Upper lobe of right lung (tissue), 1 donor: ENCODE measurements at places on chromosomes 3 and 15. TPM values are rescaled to one million over a fixed set of nuclear protein-coding genes. Genes with fewer than 3 reads are reported as not detected.

GRCh38 chr3:171700157-171700556 is 110.1 kb downstream of the PLD1 start:
- H3K27me3 ChIP-seq, result no peaks in the 10 kb centered on the region
- no peak for DNase-seq
- H3K36me3 ChIP-seq, result peaks cover 6% of the 10 kb centered on the region
- H3K27ac ChIP-seq, result no peak overlapping the region
- H3K4me1 ChIP-seq, result no peaks in the 10 kb centered on the region

DNA sequence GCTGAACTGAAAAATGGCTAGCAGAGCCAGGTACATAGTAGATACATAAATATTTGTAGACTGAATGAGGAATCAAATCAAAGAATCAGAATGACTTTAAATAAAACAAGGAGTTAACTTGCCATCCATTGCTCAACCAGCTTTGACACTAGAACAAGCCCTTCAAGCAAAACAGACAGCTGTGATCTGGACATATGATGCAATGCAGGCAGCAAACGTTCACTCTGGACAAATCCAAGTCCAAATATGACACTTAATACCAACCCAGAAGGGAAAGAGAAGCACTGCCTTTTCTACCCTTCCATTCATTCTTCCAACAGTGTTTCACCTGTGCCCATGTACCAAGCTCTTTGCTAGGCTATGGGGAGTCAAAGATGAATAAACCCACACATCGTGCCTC is 4.5 kb downstream of the THRB start:
- H3K36me3 ChIP-seq, result no peaks in the 10 kb centered on the region
- H3K27me3 ChIP-seq, result no peaks in the 10 kb centered on the region
- H3K27ac ChIP-seq, result no peak overlapping the region
- peaks cover 15% of the 10 kb centered on the region for H3K4me1 ChIP-seq
- H3K4me3 ChIP-seq, result no peak overlapping the region
- DNase-seq, result no peak

The STRA6 gene
- total RNA-seq, result not detected

The CPNE9 gene
- total RNA-seq, result 0.90 TPM
